CD4-positive, alpha-beta T cell treated with Interferon alpha-2 for 1 hour (primary cell): ENCODE measurements at places on chromosomes 2 and 18.

DNA sequence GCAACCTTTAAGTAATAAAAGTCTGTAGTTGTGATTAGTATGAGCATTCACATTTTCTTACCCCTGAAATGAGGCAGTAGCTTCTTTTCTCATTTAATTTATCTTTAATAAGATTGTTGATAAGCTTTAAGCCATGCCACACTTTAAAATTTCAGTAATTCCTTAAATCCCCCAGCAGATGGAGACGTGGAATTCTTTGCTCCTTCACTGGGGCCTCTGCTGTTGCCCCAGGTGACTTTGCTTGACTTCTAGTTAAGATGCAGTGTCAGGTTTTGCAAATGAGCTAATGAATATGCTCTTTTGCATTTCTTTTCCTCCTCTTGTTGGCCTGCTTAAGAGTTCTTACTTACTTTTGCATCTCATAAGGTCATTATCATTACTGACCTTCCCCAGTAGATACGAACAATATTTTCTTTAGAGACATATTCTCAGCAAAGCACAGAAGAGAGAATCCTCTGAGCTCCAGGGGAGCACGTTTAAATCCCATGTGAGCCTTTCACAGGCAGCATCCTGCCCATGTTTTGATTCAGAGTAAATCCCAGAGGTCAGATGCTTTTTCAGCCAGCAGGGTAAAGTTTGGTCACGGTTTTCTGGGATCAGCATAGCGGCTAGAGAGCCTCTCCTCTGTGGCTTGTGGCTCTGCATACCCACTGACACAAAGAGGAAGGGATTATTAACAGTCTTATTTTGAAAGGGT is 222.9 kb downstream of the PTPRM start:
- DNase-seq, result no peak

DNA sequence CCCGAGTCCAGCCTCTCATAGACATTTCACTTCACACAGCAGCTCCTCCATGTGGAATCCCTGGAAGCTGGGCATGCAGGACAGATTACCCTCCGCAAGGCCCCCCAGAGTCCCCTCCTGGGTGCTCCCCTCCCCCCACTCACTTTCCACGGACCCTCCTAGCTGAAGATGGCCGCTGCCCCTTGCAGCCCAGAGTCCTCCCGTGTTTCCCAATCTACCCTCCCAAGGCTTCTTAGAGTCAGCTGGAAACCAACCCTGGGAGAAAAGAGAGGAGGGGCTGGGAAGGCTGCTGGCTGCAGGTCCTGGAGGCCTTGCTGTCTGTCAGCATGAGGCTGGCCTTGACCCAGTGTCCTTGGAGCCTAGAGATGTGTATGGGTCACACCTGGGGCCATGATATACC is 49.0 kb upstream of the HAAO start:
- no peak for DNase-seq

- DNase-seq, result no peak
These were observed 176.6 kb downstream of the GFPT1 start for GRCh38 chr2:69210385-69210784.

DNA sequence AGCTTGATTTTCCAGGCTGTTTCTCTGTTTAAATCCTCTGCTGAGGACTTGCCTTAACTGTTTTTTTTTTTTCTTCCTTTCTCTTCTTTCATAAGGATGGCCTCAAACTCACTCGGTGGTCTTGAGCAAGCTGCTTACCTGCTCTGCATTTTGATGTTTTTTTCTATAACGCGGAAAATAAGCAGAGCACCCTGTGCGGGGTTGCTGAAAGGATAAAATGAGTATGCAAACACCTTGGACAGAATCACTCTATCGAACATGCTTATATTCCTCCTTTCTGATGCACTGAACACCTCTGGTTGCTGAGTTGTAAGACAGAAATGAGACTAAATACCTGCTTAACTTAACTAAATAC is 41.1 kb upstream of the DSC1 start:
- DNase-seq, result no peak

DNA sequence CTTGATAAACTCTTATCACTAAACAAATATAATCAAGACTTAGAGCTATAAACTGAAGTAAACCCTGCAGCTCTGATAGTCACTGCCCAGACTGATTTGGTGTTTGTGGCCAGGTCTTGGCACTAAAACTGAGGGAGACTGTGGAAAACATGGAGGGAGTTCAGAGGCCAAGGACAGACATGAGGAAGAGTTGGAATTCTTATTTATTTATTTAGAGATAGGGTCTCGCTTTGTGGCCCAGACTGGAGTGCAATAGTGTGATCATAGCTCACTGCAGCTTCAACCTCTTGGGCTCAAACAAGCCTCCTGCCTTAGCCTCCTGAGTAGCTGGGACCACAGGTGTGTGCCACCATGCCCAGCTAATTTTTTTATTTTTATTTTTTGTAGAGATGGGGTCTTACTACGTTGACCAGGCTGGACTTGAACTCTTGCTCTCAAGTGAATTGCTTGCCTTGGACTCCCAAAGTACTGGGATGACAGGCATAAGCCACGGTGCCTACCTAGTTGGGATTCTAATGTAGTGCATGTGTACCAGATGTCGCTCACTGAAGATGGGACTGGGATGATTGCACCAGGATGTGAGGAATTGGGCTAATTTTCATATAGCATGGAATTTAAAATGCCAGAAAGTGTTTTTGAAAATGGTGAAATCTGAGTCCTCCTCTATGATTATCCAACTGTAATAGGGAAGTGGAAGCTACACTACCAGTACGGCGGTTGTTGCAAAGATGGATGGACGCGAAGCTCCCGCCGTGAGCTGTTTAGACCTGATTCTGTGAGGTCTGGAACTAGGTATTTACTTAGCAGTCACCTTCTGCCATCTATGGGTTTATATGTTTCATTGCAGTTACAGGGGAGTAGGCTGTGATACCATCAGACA is 52.7 kb upstream of the CTLA4 start:
- DNase-seq, result peak; percentile 82

DNA sequence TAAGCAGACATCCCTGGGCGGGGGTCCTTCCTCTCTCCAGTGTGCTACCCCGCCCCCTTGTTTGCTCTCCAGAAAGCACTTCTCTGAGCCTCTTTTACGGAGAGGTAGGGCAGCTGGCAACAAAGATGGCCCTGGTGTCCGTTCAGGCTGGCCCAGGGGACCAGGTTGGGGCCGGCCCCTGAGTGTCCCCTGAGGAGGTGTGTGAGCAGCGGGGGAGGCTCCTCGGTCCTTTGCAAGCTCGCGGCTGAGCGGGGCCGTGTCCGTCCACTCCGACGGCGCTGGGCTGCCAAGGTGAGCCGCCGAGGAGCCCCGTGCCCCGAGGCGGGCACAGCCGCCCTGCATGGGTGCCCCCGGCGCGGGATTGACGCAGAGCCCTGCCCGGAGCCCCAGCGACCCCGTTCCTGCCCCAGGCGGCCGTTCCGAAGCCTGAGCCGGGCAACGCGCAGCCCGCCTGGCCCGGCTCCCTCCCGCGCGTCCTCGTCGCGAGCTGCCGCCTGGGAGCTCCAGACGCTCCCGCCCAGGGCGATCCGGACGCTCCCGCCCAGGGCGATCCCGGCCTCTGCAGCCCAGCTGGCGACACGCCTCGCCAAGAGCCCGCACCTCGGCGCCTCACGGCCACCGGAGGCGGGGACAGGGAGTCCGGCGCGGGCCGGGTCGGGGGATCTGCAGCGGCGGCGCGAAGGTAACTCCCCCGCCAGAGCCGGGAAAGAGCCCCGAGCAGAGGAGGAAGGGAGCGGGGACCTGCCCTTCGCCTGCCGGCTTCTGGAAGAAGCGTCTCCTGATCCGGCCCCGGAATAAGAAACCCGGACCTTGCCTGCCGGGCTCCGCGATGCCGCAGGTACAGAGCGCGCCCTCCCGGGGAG is at the start of gene PROKR1:
PROKR1 (plus strand) TSS at position 569 of the 863 bp plus-strand sequence. CDS start 2,243 bp downstream, outside the sequence.
- no peak for DNase-seq

GRCh38 chr18:48879008-48879431 is 71.7 kb downstream of the SMAD7 start:
- DNase-seq, result no peak

DNA sequence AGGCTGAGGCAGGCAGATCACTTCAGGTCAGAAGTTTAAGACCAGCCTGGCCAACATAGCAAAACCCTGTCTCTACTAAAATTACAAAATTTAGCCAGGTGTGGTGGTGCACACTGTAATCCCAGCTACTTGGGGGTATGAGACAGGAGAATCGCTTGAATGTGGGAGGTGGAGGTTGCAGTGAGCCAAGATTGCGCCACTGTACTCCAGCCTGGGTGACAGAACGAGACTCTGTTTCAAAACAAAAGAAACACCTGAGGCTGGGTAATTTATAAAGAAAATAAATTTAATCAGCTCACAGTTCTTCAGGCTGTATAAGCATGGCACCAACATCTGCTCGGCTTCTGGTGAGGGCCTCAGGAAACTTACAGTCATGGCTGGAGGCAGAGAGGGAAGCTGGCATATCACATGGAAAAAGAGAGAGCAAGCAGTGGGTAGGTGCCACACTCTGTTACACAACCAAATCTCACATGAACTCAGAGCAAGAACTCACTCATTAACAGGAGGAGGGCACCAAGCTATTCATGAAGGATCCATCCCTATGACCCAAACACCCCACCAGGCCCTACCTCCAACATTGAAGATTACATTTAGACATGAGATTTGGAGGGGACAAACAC is 244.1 kb upstream of the RBBP8 start:
- DNase-seq, result no peak

- DNase-seq, result no peak
These were observed 7.6 kb downstream of the TBR1 start for GRCh38 chr2:161423421-161424393.

- DNase-seq, result no peak
These were observed 15.5 kb upstream of the ACVR1 start for GRCh38 chr2:157891643-157892041.

GRCh38 chr2:241944821-241945220 is 75.3 kb downstream of the RTP5 start:
- no peak for DNase-seq

GRCh38 chr2:219689676-219690628 is 62.5 kb downstream of the SLC4A3 start:
- DNase-seq, result peak; percentile 50

DNA sequence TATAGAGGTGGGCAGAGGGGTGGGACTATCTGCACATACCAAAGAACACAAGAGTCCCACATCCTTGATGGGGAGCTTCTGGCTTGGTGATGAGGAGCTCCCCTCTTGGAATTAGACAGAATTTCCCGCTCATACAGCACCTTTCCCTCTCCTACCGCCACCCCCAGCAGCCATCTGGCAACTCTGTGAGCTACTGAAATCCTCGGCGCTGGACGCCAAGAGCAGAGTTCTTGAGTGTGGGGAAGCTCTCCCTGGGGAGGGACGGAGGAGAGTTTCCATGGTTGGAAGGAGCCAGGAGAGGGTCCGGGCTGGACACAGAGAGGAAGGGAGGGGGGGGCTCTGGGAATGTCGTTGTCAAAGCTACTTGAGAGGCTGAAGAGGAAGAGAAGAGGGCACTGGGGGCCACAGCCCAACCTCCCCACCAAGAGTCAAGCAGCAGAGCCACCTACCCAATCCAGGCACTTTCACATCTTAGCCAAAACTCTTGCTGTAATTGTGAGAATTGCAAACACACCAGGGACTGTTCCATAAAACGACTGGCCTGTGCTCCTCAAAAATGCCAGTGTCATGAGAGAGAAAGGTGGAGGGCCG is 89.4 kb upstream of the MCFD2 start:
- DNase-seq, result no peak

DNA sequence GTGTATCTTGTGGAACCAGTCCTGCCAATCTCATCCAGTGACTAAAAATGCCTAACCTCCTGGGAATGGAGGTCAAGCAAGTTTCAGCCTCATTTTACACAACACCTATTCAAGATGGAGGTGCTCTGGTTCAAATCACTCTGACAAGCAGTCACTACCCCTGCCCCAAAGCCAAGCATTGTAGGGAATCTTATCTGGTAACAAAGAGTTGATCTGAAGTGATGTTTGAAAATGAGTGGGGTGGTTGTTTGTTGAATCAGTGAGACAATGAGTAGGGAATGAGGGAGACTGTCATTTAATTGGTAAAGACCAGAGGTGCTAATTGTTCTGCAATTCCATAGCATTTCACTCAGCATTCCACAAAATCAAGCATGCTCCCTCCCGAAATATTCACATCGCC is 132.0 kb downstream of the RND3 start:
- DNase-seq, result no peak

GRCh38 chr2:238457927-238458324 is 31.2 kb downstream of the ASB1 start:
- DNase-seq, result no peak

GRCh38 chr2:237626813-237627440 is 460 bp upstream of the LRRFIP1 start:
- no peak for DNase-seq

GRCh38 chr2:15112216-15112615 is 448.9 kb downstream of the NBAS start:
- DNase-seq, result no peak

DNA sequence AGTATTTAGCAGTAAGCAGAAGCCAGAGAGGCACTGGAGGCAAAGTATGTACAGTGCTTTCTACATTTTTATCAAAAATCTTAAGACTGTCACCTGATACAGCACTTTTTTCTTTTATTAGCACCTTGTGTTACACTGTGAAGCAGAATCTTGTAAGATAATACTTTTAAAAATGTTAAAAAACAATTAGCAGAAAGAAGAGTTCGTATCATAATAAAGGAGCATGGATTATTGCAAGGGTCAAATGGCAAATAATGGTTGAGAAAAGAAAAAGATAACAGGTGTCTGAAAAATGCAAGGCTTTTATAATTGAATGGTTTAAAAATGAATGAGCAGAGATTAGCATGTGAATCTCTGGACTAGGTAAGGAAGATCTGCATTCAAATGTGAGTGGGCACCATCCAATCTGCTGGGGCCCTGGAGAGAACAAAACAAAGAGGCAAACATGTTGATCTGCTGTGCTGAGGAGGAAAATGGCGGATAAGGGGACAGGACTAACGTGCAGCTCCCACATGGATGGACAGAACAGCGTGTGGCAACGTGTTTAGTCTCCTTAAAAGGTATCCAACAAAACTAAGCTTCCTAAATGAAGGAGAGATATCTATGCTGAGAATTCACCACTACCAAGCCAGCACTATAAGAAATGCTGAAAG is 9.5 kb downstream of the CEBPZOS start:
- no peak for DNase-seq

DNA sequence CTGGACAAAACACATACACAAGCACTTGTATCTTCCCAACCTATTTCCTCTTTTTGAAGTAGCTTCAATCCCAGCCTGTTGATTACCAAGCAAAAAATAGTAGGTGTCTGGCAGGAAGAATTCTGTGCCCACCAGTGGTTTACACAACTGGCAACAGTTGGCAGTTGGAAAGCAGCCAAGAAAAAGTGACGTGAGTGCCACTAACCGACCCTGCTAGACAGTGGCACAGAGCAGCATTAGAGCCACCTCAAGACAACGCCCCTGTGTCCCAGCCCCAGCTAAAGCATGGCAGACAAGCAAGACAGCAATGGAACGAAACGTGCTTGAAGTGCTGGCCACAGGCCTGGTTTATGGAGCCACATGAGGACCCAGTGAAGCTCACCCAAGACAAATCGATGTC is 379.6 kb downstream of the FBXO15 start:
- no peak for DNase-seq
